ENCODE measurements at places on chromosomes 7 and 10. TPM values are rescaled to one million over a fixed set of nuclear protein-coding genes. Genes with fewer than 3 reads are reported as not detected.
A peak's percentile ranks its signal among the peaks of the same experiment; 100 is the strongest.

The SPAM1 gene
- 0.10 TPM for polyA plus RNA-seq

The CPEB3 gene
- polyA plus RNA-seq: 3.3 TPM

The ANKRD61 gene
- polyA plus RNA-seq: 3.4 TPM

The ADARB2 gene
- polyA plus RNA-seq: 0.88 TPM

The OR2A1 gene
- 1.2 TPM for polyA plus RNA-seq

The ZPBP gene
- 0.90 TPM for polyA plus RNA-seq

GRCh38 chr10:50373821-50374501 lies 122.6 kb upstream of the ASAH2 start:
- no peak for DNase-seq

- DNase-seq: no peak
Measured at GRCh38 chr10:126286256-126286780, 102.0 kb downstream of the ADAM12 start.

DNA sequence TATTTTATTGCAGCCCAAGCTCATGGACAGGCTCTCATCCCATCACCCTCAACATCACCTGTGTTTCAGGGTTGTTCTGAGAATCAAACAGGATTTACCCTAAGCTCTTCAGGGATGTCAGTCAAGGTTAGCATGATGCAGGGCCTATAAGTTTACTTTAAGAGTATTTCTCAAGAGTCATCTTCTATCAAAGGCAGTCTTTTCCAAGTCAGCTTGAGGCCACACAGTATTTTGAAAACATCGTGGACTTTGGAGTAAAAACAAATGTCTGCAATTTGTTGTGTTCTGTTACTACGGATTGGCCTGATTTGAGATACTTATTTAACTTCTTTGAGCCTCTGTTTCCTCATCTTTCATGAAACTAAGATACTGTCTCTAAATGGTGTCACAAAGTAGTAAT lies 42.0 kb upstream of the NRP1 start:
- DNase-seq: no peak

GRCh38 chr7:94182066-94182465 lies 177.9 kb upstream of the BET1 start:
- no peak for DNase-seq

DNA sequence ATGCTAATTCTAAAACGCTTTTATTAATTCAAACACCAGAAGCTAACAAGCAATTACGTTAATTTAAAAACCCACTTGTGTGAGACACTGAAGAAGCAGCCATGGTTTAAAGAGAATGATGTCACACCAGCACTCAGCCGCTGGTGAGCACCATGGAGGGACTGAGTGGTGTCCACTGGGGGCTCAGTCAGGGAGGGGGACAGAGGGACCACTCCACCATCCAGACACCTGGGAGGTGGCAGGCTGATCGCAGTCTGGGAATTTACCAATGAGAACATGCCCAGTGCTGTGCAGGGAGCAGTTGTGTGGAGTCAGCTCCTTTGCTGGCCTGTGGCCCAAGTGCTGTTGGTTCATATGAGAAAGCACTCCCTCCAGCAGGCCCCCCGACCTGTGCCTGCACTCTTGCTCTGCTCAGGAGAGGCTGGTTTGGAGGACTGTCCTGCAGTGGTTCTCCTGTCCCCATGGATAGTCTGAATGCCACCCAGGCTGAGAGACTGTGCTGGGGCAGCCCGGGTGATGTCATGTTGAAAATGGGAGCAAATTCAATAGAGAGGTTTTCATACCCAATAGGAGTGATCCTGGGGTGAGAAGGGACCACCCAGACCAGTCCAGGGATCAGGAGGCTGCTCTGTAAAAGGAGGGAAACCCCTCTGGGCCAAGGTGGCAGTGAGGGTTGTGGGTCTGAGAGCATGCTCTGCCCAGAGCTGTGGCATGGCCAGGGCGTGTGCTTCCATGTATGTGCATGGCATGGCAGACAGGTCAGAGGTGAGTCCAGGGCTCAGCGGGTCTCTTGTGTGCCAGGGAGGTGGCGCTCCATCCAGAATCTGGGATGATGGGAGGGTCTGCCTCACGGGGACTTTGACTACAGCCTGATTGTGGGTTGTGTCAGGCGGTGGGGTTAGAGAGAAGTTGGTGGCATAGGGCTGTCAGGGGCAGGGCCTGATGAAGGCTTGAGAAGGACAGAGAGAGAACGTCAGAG lies 12.7 kb downstream of the ADCY1 start:
- DNase-seq: no peak

- no peak for DNase-seq
Measured at GRCh38 chr7:71403202-71403946, 271.4 kb downstream of the GALNT17 start.

GRCh38 chr10:47404446-47404845 lies 20.4 kb upstream of the ZNF488 start:
- no peak for DNase-seq

- no peak for DNase-seq
Measured at GRCh38 chr7:150820578-150821198, 20.1 kb downstream of the TMEM176A start.

- no peak for DNase-seq
Measured at GRCh38 chr10:47087667-47088066, 176.4 kb downstream of the PTPN20 start.

DNA sequence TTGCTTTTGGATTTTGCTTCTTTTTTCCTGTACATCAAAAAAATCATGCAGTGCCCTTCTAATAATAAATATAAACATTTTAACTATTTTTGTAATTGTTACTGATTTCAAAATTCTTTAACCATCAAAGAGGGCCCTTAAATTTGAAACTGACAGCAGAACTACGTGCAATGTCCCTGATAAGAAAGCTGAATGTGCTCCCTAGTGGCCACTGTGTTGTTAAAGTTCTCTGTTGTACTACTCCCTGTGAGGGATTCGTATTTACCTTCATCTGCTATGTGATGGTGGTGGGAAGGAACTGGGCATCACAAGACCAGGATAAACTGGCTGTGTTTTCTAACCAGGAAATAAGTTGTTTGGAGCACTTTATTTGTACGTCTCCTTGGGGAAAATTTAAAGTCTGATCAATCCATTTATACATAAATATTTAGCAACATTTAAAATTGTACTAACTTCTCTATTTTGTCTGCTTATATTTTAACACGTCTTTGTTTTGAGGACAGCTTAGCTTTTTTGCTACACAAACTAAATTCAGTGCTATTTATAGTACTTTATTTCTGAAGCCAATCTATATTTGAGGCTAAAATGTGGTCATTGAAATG lies 322.4 kb downstream of the HGF start:
- no peak for DNase-seq

- DNase-seq: peak; percentile 2
Measured at GRCh38 chr7:138097064-138097741, 20.9 kb downstream of the AKR1D1 start.

DNA sequence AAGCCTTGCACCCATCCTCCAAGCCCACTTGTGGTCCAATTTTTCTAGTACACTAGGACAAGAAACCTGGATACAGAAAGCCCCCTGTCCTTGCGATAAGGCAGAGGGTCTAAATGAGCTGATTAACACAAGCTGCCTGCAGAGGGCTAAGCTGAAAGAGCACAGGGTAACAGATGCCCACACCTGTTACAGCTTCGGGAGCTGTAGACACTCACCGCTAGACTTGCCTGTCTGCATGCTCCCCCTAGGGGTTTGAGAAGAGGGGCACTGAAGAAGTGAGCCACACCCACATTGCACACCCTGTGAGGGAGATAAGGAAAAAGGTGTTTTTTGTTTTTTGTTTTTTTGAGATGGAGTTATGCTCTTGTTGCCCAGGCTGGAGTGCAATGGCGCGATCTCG lies 386.5 kb upstream of the AUTS2 start:
- DNase-seq: no peak

- no peak for DNase-seq
Measured at GRCh38 chr10:13001041-13001886, at the start of gene CCDC3. Gene CCDC3 (minus strand): TSS chr10:13001713. CDS start chr10:13001570, 143 bp downstream.

Measured in left kidney (tissue), 8 donors.